ENCODE measurements at places on chromosomes 1 and 21. TPM values are rescaled to one million over a fixed set of nuclear protein-coding genes. Genes with fewer than 3 reads are reported as not detected.

DNA sequence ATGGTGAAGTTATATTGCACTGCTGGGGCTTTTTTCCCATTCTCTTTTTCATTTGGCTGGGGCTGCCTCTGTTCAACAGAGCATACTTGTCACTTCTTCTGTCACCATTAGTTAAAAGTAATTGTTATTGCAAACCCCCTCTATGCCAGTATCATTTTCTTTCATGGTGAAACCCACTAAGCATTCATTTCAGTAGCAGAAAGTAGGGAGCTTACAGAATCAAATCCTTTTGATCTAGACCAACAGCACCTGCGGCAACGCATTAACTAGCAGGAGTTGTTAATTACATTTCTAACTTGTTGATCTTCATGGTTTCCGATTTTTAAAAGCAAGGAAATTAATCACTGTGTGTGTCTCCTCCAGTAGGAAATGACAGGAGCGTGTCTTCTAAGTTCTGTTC lies 15.0 kb downstream of the SMYD2 start:
- DNase-seq, result no peak

- DNase-seq, result no peak
Observed at GRCh38 chr1:165857046-165857801, 29.8 kb downstream of the UCK2 start.

The GIPC2 gene
- 26.1 TPM for total RNA-seq

The ADAR gene
- 81.5 TPM for total RNA-seq

- no peak for DNase-seq
Observed at GRCh38 chr21:38342739-38343138, 85.9 kb downstream of the KCNJ15 start.
